ENCODE measurements at places on chromosomes 16 and 17.

GRCh38 chr17:65102235-65102634 is 34.9 kb upstream of the RGS9 start:
- no peak for DNase-seq

DNA sequence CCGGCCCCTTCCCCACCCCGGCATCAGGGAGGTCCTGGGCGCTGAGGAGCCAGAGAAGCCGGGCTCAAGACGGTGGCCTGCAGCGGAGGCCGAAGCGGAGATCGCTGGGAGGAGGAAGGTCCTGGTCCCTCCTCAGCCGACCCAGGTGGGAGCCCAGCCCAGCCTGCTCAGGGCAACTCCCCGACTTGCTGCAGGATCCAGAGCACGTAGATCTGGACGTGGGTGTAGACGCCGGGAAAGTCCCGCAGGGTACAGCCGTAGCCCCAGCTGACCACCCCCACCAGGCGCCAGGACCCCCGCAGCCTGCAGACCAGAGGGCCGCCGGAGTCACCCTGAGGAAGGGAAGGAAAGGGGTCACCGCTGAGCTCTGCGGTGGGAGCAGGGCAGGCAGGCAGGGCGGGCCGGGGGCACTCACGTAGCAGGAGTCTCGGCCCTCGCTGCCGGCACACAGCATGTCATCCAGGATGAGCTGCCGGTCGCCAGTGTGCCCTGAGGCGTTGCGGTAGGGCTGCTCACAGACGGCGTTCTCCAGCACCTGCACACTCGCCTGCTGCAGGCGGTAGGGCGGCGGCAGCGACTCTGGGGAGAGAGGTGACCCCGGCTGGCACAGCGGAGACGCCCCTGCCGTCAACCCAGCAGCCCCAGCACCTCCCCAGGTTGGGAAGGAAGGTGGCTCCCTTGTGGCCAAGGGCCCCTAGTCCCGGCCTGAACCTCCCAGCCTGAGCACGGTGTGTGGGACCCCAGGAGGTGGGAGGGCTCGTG is 5.4 kb downstream of the TPSD1 start:
- DNase-seq: no peak

- DNase-seq: no peak
These were observed 50.7 kb downstream of the GNA13 start for GRCh38 chr17:65005858-65006257.

DNA sequence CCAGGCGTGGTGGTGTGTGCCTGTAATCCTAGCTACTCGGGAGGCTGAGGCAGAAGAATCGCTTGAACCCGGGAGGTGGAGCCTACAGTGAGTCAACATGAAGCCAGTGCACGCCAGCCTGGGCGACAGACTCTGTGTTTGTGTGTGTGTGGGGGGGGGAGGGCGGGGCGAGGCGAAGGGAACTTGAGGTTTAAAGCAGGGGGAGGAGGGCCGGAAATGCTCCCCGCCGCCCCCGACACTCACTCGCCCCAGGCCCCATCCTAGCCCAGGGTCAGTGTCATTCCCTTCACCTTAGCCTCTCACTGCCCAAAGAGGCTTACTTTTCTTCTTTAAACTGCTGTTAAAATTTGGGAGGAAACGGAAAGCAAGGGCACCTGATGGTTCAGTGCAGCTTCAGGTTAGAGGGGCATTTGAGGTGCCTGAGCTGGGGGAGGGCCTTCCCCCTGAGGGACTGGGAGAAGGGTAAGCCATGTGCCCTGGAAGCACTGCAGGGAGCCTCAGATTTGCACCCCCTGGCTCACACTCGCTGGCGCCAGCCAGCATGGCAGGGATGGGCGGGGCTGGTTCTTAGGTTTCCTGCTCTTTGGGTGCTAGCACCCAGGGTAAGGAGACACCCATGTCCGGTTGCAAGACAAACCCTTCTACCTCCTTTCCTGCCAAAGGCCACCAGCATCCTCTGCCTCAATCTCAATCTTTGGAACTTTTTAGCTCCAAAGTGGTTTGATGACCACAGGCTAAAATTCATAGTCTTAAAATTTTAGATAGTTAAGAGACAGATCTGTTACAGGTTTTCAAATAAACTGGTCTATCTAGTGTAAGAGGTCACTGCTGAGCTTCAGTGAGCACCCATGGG is 2.2 kb upstream of the LIMD2 start:
- peak; percentile 91 for DNase-seq

GRCh38 chr16:23700509-23700908 is 12.5 kb downstream of the ERN2 start:
- DNase-seq: no peak

DNA sequence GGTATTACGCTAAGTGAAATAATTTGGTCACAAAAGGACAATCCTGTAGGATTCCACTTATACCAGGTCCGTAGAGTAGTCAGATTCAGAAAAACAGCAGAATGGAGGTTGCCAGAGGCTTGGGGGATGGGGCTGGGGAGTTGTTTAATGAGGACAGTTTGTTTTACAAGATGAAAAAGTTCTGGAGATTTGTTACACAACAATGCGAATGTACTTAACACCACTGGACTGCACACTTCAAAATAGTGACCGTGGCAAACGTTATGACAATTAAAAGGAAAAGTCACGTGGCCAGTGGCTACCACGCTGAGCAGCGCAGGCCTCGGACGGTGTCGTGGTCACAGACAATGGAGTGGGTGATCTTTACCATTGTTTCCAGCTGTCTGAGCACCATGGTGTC is 338.1 kb downstream of the SEC14L1 start:
- DNase-seq: no peak
